Thymus (tissue), 14 donors: ENCODE measurements at places on chromosomes 11 and 22. TPM values are rescaled to one million over a fixed set of nuclear protein-coding genes. Genes with fewer than 3 reads are reported as not detected.

- DNase-seq: no peak
- no peaks in the 10 kb centered on the region for H3K4me1 ChIP-seq
- H3K36me3 ChIP-seq: no peaks in the 10 kb centered on the region
- no peak overlapping the region for H3K27ac ChIP-seq
- no peak overlapping the region for H3K4me3 ChIP-seq
Measured at GRCh38 chr11:132361011-132361550, 990.7 kb downstream of the NTM start.

- DNase-seq: no peak
- no peak overlapping the region for H3K4me3 ChIP-seq
- peaks cover 27% of the 10 kb centered on the region for H3K4me1 ChIP-seq
- no peaks in the 10 kb centered on the region for H3K27me3 ChIP-seq
- no peak overlapping the region for H3K27ac ChIP-seq
Measured at GRCh38 chr11:36364551-36365325, 68.7 kb downstream of the PRR5L start.

DNA sequence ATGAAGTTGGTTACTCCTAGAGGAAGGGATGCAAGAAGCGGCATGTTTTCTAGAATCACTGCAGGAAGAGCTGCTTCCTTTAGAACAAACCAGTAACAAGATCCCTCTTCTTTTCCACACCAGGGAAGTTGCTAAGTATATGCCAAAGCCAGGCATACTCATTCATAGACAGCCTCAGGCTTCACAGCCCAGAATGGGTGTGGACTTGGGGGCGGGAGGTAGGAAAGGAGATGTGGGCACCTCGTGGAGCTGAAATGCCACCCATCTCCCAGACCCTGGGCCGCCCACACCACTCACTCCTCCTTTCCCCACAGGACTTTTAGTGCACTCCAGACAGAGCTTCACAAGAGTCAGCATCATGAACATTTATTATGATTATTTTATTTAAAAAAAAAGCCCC lies 16.0 kb upstream of the TMEM121B start:
- no peaks in the 10 kb centered on the region for H3K4me1 ChIP-seq
- H3K27me3 ChIP-seq: no peaks in the 10 kb centered on the region
- no peak for DNase-seq
- H3K36me3 ChIP-seq: peaks cover 11% of the 10 kb centered on the region

The KCNQ1 gene
- 0.94 TPM for total RNA-seq
